HFFc6 (cell line): ENCODE measurements at places on chromosomes 5 and 9.

GRCh38 chr9:127223810-127224177, 40.8 kb upstream of the GARNL3 start:
- no peak overlapping the region for H3K4me3 ChIP-seq
- peaks cover 11% of the 10 kb centered on the region; the same call in 1 of the 2 replicates for H3K4me1 ChIP-seq
- no peak overlapping the region for H3K27ac ChIP-seq
- no peaks in the 10 kb centered on the region for H3K36me3 ChIP-seq
- peaks cover 26% of the 10 kb centered on the region for H3K27me3 ChIP-seq

DNA sequence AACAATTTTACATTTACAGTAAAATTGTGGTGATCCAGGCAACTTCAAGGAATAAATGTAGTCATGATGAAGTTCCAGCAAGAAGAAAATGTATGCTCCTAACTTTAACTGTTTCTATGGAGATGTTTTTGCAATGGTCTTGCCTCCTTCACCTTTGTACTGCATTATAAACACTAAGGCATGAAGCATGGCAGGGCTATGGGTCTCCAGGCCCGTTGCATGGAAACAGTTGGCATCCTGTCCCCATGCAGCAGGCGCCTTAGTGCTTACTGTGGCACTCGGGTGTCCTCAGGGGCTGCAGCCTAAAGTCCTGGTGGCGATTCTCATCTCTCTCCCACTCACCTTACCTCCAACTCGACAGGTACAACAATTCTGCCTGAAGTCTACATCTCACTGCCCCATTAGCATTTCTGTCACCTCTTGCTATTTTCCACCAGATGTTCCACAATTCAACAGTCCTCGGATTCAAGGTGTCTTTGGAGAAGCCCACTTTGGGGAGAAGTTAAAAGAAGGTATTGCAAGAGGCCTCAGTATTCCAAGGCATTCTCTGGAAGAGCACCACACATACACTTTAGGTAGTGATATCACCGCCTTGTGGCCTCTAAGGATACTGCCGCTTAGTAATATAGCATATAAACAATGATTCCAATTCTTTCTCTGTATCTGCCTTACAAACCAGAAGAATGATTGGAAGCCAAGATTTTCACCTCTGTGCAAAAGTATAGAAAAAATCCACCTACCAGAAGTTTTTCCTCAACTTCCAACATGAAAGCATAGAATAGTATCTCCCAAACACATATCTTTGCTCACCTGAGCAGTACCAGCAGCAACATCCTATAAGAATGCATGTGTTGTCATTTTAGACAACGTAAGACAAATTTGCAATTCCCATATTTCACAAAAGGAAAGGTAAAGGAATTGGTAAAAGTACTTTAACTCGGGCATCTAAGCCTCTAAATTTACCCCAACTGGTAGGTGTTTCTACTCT, 5.1 kb downstream of the LIFR start:
- H3K36me3 ChIP-seq = no peaks in the 10 kb centered on the region; the same call in 1 of the 2 replicates
- peak; percentile 40 for DNase-seq
- no peak overlapping the region for H3K27ac ChIP-seq
- no peak overlapping the region for H3K4me3 ChIP-seq
- no peaks in the 10 kb centered on the region for H3K27me3 ChIP-seq
- peaks cover 53% of the 10 kb centered on the region for H3K4me1 ChIP-seq

DNA sequence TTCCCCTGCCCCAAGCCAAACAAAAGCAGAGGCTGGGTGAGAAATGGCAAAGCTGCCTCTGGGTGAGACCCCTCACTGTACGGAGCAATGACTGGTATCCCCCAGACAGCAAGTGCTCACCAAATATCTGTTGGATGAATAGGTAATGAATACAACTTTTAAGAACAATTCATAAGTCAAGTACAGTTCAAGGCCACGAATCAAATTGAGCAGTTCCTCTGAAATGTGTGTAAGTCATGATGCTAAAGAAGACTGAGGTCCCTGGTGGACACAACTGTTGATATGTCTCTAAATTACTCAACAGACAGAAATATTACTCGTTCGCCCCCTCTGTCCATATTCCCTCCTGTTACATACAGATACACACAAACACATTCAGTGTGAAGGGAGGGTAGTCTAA, 160.7 kb downstream of the GLIS3 start:
- H3K36me3 ChIP-seq = peaks cover 6% of the 10 kb centered on the region
- peaks cover 85% of the 10 kb centered on the region for H3K4me1 ChIP-seq
- no peak overlapping the region for H3K4me3 ChIP-seq
- H3K27ac ChIP-seq = no peak overlapping the region; the same call in 1 of the 2 replicates
- H3K27me3 ChIP-seq = no peaks in the 10 kb centered on the region; the same call in 1 of the 2 replicates

- no peak for DNase-seq
- no peak overlapping the region for H3K27ac ChIP-seq
- no peak overlapping the region for H3K4me3 ChIP-seq
- H3K27me3 ChIP-seq = peaks cover 40% of the 10 kb centered on the region
Observed at GRCh38 chr5:1445689-1446601, 705 bp upstream of the SLC6A3 start.

GRCh38 chr5:172162987-172163343, 25.1 kb downstream of the STK10 start:
- no peak for DNase-seq
- H3K36me3 ChIP-seq = peaks cover 18% of the 10 kb centered on the region
- H3K27ac ChIP-seq = no peak overlapping the region
- no peak overlapping the region for H3K4me3 ChIP-seq

GRCh38 chr5:16721151-16722096, 104.6 kb upstream of the RETREG1 start:
- peak overlapping the region; percentile 36; the same call in 1 of the 2 replicates for H3K4me3 ChIP-seq
- DNase-seq = no peak
- peaks cover 30% of the 10 kb centered on the region for H3K36me3 ChIP-seq
- peaks cover 3% of the 10 kb centered on the region for H3K4me1 ChIP-seq
- peaks cover 9% of the 10 kb centered on the region for H3K27me3 ChIP-seq

DNA sequence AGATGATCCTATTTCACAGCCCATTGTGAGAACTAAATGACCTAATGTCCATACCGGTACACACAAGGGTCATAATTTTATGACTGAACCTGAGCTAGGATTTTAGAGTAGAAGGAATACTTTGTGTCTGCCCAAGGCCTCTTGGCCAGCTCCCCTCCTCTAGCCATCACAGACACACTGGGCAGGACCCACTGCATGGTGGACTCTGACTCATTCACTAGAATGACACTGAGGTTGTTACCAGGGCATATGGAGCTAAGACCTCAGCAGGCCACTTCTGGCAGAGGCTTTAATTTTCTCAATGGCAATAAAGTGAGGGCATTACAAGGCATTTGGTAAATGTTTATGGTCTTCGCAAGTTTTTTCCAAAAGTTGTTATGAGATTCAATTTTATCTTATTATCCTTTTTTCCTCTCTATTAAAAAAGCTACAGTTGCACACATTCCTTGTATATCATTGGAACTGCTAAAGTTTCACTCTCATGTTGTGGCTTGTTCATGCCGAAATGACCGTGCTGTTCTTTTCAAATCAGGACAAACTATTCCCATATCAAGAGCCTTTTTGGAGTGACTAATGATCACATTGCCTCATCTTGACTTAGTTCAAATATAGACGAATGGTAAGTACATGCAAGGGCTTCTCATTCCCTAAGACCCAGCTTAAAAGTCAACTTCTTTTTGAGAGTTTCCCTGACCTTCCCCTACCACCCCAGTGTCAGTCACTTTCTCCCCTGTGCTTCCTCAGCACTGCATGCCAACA, 595.7 kb downstream of the ACTL7B start:
- DNase-seq = no peak
- no peaks in the 10 kb centered on the region for H3K4me1 ChIP-seq
- H3K4me3 ChIP-seq = no peak overlapping the region
- no peaks in the 10 kb centered on the region for H3K36me3 ChIP-seq
- peaks cover 5% of the 10 kb centered on the region for H3K27me3 ChIP-seq

DNA sequence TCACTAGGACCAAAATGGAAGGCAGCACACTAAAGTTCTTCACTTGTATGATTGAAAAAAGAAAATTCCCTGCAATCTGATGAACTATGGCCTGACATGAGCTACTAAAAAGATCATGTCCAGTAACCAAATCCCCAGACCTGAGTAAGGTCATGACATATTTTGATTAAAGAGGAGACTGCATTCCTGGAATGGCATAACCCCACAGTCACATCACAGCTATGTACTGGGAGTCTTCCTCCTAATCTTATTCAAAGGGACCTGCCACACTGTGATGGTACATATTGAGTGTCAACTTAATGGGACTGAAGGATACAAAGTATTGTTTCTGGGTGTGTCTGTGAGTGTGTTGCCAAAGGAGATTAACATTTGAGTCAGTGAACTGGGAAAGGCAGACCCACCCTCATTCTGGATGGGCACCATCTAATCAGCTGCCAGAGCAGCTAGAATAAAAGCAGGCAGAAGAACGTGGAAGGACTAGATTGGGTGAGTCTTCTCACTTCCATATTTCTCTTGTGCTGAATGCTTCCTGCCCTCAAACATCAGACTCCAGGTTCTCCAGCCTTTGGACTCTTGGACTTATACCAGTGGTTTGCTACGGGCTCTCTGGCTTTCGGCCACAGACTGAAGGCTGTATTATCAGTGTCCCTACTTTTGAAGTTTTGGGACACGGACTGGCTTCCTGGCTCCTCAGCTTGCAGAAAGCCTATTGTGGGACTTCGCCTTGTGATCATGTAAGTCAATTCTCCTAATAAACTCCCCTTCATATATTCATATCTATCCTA, 345.0 kb downstream of the TMEM38B start:
- DNase-seq = no peak
- H3K4me1 ChIP-seq = no peaks in the 10 kb centered on the region
- H3K4me3 ChIP-seq = no peak overlapping the region
- H3K27me3 ChIP-seq = no peaks in the 10 kb centered on the region
- no peaks in the 10 kb centered on the region for H3K36me3 ChIP-seq
- H3K27ac ChIP-seq = no peak overlapping the region

DNA sequence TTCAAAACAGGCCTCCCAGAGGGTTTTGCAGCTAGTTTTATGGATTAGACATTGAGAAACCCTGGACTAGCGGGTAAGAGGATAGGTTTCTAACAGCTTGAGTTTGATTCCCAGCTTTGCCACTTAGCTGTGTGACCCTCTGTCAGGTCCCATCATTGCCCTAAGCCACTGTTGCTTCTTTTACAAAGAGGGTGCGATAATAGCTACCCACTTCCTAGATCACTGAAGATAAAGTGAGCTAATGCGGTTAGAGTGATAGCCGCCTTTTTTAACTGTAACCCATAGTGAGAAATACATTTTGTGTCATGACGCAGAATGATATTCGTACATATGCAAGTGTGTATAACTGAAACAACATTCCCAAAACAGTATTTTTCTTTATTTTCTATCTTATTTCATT, 40.3 kb downstream of the CSF1R start:
- H3K4me1 ChIP-seq = peaks cover 62% of the 10 kb centered on the region
- no peak for DNase-seq
- H3K4me3 ChIP-seq = no peak overlapping the region
- no peak overlapping the region for H3K27ac ChIP-seq

DNA sequence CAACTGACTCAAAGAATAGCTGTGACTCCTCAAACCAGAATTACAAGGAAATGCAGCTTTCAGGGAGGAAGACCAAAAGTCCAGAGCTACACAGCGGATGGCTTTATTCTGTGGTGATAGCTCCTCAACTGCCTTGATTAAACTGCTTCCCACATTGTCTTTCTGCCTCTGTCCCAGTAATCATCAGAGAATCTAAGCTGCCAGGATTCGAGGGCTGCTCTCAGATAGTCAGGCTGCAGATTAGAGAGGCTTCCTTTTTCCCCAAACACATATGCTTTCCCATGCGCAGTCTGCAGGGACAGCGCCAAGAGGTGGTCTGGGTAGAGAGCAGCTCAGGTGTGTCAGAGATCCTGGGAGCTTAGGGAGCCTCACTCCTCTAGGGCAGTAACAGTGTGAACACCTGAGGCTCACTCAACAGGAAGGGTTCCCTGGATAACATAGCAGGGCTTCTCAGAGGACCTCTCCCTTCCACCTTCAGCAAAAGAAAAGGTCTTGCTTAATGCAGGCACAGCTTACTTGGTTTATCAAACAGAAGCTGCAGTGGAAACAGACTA, 439.9 kb upstream of the TLE4 start:
- no peak overlapping the region for H3K27ac ChIP-seq
- H3K4me1 ChIP-seq = peaks cover 58% of the 10 kb centered on the region
- no peak overlapping the region for H3K4me3 ChIP-seq

DNA sequence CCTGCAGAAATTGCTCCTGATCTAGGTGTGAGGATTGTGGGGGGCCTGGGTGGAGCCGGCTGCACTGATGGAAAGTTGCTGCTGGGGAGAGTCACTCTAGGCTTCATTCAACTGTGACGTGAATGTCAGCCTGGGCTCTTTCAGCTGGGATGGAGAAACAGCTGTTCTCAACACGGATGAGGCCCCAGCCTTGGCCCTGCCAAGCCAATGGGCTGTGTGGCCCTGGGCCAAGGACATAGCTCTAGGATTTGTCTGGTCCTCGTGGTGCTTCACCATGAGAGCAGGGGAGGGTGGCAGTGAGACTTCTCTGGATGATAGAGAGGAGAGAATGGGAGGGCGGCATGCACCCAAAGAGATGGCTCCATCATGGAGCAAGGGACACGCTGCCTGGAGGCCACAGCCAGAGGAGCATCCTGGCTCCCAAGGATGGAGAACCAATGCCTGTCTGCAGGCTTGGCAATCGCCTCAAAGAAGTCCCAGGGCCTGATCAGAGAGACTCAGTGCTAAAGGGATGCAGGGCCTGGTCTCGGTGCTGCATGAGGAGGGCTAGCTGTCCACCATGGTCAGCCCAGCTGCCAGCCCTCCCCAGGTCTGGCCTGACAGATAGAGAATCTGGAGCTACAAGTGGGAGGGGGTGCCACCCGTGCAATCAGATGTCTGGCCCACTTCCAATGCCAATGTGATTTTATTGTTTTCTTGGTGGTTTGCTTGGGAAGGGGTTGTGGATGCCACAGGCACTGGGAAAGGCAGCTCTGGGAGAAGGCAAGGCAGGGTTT, 141.0 kb downstream of the GADD45G start:
- no peak for DNase-seq
- 0 out of 2 replicates have a peak, but pooled peaks cover 6% of the 10 kb centered on the region for H3K36me3 ChIP-seq
- no peak overlapping the region for H3K27ac ChIP-seq
- no peaks in the 10 kb centered on the region for H3K4me1 ChIP-seq
- H3K27me3 ChIP-seq = no peaks in the 10 kb centered on the region

DNA sequence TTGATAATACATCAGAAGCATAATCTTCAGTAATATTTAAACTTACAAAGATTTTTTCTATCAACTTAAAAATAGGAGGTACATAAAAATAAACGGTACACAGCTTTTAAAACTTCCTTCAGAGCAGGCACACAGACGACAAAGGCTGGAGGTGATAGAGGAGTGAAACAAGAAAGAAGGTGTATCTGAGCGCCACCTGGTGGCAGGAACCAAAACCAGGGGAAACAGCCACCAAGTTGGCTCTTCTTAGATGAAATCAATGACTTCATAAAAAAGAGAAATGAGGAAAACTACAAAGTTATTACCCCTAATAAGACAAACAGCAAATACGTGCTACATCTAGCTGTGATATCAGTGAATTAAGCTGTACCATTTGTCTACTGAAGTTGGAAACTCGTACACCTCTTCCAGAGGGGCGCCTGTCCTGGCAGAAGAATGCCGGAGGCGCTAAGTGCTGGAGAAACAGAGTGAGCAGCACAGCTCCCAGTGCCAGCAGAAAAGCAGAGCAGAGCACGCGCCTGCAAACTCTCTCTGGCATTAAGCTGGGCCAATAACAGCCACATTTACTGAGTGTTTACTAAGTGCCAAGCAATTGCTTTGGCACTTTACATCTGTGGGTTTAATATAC, 85.9 kb downstream of the SETX start:
- peak overlapping the region; percentile 46; the same call in 1 of the 2 replicates for H3K27ac ChIP-seq
- H3K4me3 ChIP-seq = no peak overlapping the region
- peaks cover 6% of the 10 kb centered on the region; the same call in 1 of the 2 replicates for H3K4me1 ChIP-seq
- H3K36me3 ChIP-seq = peaks cover 5% of the 10 kb centered on the region
- peaks cover 4% of the 10 kb centered on the region; the same call in 1 of the 2 replicates for H3K27me3 ChIP-seq
